ENCODE measurements at places on chromosomes 16 and 17.

DNA sequence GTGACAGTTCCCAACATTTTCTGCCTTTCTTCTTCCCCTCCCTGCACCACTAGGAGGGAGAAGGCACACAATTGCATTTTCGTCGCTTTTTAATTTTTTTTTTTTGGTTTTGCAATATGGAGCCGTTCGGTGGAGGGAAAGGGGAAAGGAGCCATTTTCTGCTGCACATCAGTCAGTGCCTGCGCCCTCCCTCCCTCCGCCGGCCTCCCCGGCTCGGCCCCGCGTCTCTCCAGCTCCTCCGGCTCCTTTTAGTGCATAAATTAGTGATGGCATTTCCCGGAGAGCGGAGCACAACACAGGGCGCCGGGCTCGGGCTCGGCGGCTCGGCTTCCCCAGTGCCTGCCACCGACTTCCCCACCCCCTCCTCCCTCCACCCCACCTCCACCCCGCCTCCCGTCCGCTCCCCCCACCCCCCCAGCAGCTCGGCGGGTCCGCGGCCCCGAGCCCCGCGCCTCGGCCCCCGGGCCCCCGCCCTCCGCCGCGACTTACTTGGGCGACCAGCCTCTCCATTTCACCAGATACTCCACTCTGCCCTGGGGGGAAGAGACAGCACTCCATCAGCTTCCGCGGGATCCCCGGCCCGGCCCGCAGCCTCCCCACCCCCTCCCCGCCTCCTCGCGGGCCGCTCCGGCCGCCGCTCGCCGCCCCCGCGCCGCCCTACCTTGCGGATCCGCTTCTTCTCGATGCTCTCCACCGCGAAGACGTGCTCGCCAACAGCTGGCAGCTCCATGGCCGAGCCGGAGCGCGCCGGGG, 542 bp downstream of the CBX4 start:
- no peak for DNase-seq

GRCh38 chr16:24540602-24541210, 1.3 kb downstream of the RBBP6 start:
- no peak for DNase-seq

GRCh38 chr17:79651761-79652160, 40.9 kb upstream of the RBFOX3 start:
- DNase-seq, result no peak

GRCh38 chr17:79042421-79043190, 18.6 kb downstream of the C1QTNF1 start:
- no peak for DNase-seq

DNA sequence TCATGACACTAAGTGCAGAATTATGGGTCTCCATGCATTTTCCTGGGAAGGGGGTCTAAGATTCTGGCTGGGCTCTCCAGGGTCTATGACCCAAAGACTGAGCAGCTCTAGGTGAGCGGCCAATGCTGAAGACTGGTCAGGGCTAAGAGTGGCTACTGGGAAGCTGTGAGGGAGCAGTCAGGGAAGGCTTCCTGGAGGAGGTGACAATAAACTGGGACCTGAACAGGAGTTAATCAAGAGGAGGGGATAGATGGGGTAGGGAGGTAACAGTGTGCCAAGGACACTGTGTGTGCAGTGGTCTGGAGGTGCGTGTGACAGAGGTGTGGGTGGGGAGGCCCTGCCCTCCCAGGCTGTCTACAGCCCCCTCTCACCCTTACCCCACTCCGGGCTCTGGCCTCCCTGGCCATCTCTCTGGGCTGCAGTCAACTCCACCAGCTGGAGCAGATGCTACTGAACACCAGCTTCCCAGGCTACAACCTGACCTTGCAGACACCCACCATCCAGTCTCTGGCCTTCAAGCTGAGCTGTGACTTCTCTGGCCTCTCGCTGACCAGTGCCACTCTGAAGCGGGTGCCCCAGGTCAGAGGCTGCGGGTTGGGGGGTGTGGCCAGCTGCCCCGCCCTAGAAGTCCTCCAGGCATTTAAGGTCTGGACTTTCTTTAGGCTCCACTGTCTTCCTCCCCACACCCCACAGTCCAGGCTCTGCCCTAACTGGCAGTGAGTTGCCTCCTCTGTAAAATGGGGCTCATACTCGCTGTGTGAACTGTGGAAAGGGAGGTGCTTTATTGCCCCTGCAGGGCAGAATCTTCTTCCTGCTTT, 20.4 kb downstream of the ADGRG5 start:
- no peak for DNase-seq

DNA sequence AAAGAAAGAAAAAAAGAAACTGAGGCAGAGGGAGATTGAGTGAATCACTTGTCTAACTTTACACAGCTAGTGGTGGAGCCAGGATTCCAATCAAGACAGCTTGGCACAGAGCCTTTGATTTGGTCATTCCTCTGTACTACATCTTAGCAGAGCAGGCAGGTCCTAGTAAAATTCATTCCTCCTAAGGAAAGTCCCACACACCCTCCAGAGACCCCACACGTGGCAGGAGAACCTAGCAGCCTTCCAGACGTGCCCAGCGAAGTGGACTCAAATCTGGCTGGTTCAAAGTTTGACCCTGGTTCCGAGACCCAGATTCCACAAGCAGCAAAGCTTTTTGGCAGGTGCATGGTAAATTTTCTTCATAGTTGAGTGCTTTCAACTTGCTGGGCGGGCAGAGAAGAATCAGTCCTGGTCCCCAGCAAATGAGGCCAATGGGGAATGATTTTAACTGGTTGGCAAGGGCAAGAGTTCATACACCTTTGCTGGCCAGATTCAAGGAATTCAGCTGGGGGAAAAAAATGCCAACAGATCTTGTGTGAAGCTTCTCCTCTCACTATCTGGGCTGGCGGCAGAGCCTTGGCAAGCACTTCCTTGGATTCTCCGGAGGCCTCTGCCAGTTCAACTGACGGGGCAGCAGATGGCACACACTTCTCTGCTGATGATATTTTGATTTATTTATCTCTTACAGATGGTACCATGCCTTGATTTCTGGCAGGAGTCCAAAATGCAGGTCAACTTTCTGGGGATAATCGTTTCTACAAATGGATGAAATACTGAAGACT, 82.4 kb downstream of the GSG1L start:
- DNase-seq, result no peak

DNA sequence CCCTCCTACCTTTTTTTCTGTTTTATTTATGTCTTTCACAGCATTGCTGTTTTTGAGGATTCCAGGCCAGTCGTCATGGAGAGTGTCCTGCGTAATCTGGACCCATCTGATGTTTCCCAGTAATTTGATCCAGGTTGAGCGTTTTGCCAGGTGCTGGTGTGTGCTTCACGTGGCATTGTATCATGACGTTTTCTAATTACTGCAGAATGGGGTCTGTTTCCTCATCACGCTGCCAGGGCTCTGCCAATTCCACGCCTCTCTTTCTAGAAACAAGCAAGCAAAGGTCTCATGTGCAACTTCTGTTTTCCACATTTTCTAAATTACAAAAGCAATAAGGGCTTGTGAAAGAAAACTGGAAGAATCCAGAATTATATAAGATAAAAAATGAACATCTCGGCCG, 28.3 kb upstream of the BHLHA9 start:
- DNase-seq, result peak; percentile 35

GRCh38 chr16:88281858-88282563, 100.7 kb upstream of the ZNF469 start:
- DNase-seq, result no peak

DNA sequence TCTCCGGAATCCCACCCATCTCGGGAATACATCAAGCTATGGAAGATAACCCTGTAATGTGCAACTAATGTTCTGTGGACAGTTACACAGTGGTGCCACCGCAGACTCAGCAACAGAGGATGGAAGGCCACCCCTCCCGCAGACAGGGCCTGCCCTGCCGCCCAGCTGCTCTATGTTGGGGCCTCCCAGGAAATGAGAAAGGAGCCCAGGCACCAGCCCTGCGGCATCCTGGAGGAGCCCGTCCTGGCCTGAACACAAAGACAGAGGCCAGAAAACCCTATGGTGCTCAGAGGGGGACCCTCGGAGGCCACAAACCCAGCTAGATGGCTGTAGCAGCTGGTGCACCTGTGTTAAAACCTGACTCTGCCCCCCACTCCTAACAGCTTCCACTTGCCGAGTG, 216.1 kb upstream of the RPL38 start:
- no peak for DNase-seq

DNA sequence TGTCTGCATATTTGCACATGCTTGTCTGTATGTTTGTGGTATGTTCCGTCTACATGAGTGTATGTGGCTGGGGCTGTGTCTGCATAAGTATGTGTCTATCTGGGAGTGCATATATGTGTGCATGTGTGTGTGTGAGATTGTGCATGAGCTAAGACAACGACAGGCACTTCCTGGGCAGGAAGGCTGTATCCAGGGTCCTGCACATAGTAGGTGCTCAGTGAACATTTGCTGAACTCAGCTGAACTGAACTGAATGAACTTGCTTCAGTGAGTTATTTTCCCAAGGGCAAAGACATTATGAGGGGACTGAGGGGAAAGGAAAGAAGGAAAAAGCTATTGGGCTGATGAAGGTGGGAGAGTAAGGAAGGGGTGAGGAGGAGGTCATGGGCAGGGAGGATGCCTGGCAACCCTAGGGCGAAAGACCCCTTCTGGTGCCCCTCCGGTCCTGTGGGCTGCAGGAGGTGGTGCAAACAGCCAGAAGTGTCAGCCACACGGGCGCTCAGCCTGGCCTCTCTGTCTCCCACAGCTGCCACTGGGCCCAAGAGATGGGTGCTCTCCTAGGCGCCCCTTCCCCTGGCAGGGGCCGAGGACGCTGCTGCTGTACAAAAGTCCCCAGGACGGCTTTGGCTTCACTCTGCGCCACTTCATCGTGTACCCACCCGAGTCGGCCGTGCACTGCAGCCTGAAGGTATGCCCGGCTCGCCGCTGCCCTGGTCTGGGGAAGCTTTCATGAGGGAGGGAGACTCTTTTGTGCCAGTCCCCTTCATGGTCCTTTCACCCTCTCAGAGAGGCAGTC, 29.5 kb downstream of the ARHGAP23 start:
- DNase-seq, result no peak

- no peak for DNase-seq
Observed at GRCh38 chr17:77321649-77322513, 181.1 kb downstream of the SEC14L1 start.

DNA sequence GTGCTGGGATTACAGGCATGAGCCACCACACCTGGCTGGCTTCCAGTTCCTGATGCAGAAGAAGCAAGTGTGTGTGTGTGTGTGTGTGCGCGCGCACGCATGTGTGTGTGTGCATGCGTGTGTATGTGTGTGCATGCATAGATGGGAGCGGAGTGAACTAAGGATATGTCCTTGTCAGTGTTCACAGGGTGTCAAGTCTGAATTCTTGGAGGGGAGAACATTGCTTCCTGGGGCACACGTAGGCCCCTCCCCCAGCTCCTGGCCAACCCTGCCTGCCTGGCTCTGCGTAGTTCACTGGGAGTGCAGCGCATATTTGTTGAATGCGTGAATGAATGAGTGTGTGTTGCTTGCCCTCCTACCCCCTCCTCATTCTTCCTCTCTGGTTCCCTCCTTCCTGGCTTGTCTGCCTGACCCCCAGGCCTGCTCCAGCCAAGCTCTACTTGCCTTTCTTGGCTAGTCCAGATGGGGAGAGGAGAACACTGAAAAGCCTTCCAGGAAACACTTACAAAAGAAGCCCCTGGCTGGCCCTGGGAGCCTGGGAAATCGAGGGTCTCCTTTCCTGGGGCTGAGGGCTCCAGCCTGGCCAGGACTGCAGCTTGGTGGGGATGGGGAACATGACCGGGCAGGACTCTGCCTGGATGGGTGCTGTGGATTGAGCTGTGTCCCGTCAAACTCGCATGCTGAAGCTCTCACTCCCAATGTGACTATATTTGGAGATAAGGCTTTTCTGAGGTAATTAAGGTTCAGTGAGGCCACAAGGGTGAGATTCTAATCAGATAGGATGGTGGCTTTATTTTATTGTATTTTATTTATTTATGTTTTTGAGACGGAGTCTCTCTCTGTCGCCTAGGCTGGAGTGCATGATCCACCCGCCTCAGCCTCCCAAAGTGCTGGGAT, 27.9 kb downstream of the IGFBP4 start:
- no peak for DNase-seq

GRCh38 chr16:48164907-48165715, 9.3 kb upstream of the ABCC12 start:
- DNase-seq, result no peak

- no peak for DNase-seq
Observed at GRCh38 chr17:74347646-74348045, 14.0 kb downstream of the BTBD17 start.

GRCh38 chr17:2095536-2095910, 40.6 kb downstream of the HIC1 start:
- DNase-seq, result no peak

DNA sequence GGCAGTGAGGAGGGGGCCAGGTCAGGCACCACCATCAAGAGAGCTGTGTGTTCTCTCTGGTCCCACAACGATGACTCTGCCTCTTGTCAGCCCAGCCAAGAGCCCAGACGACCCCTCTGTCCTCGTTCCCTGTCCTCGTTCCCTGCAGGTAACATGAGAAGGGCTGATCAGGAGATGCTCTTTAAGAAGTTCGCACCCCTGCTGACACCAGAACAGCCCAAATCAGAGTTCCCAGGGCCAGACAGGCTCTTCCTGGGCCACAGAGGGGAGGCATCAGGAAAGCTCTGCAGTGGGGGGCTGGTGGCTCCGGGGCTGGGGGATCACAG, 13.5 kb upstream of the DNAI2 start:
- DNase-seq, result no peak

DNA sequence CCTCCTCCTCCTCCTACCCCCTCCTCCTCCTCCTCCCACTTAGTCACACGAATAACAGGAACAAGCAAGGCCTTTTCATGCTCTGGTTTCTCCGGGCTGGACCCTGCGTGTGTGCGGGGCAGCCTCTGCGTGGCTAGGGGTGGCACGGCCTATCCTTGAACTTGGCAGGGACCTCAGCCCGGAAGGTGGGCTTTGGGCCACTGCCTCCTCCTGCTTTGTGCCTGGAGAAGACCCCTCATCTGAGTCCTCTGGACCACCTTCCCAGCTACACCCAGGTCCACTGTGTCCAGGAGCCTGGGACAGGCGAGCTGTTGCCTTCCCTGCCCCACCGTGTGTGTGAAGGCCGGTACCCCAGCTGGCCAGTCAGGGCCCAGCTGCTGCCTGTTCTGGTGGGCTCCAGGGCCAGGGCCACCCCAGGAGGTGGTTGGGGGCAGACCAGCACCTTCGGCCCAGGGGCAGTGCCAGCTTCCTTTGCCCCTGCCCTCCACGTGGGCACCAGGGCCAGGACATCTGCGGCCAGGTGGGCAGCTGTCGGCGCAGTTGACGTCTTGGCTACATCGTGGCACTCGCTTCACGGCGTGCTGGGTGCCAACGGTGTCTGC, 35.4 kb downstream of the GINS2 start:
- DNase-seq, result no peak

DNA sequence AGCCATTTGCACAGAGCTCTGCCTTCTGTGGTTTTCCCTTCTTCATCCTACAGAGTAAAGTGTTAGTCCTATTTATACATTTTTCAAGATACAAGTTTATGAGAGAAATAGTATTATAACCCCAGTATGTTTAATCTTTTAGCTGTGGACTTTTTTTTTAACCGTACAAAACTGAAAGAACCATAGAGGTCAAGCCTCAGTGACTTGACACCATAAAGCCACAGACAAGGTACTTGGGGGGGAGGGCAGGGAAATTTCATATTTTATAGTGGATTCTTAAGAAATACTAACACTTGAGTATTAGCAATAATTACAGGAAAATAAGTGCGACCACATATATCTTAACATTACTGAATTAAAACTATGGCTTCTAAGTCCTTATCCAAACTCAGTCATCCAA, 17.0 kb upstream of the RAB11FIP4 start:
- DNase-seq, result no peak

All from NCI-H187 treated with DMSO at 0.1 percent for 48 hours (cell line).